AG04449 (cell line): ENCODE measurements at places on chromosomes 5 and 9.
A peak's percentile ranks its signal among the peaks of the same experiment; 100 is the strongest.

DNA sequence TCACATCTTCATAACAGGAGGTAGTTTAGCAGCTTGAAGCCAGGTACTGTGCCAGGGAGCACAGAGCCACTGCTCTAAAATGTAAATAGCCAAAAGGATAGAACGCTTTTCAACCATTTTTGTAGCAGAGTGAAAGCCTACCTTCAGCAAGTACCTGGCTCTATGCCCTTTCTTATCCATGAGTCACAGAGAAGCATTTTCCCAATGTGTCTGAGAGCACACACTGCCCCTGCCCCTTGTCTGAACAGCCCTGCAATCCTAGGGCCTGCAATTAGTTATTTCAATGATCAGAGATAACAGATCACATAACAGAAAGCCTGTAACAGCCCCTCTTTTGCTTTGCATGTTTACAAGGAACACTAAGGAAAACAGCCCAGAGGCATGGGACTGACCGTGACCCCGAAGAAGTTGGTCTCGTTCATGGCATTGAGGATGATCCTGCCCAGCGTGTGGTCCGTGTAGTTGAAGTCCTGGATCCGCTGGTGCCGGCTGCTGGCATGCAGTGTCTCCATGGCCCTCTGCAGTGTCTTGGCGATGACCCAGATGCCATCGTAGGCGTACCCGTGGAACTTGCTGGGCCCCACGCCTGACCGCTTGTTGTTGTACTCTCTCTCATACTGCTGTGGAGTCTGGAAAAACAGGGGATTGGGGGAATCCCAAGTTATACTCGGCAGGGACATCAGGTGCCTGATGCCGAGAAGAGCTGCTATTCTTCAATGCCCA, 198.3 kb upstream of the TBC1D2 start:
- no peak for DNase-seq

GRCh38 chr9:30584559-30584958, 1799.9 kb upstream of the ACO1 start:
- DNase-seq = no peak

- DNase-seq = no peak
These were observed 12.0 kb upstream of the TOR2A start for GRCh38 chr9:127746959-127747569.

DNA sequence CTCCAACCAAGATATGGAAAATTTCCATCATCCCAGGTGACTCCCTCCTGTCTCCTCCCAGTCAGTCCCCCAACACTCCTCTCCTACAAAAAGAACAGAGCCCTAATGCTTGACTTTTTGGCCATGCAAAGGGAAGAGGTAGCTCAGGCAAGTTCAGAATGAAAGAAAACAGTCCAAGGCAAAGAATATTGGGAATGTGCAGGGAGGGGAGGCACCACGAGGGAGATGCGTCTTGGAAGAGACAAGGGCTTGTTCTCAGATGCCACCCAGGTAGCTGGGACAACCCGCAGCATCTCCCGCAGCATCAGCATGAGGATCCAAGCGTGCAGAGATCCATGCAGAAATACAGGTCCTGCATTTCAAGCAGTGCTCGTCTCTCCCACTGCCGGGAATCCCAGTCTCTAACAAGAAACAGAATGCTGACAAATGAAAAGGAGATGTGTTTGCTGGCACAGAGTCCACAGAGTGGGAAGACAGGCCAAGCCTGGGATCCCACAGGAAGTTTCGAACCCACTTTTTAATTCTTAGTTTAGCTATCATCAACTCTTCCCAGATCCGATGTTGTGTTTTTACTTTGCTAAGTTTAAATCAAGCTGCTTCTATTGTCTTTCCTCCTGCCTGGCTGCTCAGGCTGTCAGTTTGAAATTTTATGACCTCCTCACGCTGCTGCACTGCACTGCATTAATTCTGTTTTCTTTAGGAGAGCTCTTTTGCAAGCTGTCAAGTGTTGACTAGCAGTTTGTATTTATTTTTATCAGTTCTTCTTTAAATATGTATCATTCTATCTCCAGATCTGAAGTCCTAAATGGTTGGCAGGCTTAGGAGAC, 86.8 kb upstream of the OSMR start:
- no peak for DNase-seq

GRCh38 chr9:1919229-1919628, 95.9 kb upstream of the SMARCA2 start:
- no peak for DNase-seq

DNA sequence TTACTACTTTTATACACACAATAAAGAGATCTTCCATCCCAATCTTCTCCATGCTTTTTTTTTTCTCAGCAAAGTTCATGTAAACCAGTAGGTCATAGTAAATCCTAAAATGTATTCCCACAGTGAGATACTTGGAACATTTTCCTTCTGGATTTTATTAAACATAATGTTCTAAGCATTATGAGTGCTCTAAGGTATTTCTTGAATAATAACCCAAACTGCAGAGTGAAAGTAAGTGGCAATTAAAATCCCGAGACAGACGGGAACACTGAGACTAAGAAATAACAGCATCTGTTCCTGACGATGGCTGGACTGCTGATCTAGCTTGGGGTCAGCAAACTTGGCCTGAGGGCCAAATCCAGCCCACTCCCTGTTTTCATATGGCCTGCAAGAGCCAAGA, 359.8 kb downstream of the ARL15 start:
- no peak for DNase-seq

- DNase-seq = no peak
These were observed 49.2 kb downstream of the KIAA1958 start for GRCh38 chr9:112535811-112536210.

DNA sequence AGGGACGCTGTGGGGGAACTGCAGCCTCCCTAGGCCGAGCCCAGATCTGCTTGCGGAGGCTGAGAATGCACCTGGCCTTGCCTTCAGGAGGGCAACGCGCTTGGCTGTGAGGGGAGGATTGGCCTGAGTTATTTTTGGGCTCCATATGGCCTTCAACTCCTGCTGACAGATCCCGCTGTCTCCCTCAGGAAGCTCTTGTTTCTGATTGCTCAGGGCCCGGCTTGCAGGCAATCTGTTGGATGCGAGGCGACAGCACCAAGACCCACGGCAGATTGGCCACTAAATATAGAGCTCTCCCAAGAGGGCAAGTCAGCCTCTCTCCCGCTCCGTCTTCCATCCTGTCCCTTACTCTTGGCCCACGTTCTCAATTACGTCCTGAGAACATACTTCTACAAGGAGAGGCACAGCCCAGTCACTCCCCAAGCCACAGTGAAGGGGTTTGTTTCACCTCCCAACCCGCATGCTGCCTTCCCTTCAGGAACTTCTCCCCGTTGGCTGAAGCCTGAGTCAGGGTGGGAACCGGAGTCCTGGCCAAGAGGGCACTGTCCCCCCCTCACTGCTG, 53.6 kb downstream of the RASGEF1C start:
- no peak for DNase-seq

GRCh38 chr9:82082563-82082962, 94.0 kb downstream of the SPATA31D1 start:
- no peak for DNase-seq

DNA sequence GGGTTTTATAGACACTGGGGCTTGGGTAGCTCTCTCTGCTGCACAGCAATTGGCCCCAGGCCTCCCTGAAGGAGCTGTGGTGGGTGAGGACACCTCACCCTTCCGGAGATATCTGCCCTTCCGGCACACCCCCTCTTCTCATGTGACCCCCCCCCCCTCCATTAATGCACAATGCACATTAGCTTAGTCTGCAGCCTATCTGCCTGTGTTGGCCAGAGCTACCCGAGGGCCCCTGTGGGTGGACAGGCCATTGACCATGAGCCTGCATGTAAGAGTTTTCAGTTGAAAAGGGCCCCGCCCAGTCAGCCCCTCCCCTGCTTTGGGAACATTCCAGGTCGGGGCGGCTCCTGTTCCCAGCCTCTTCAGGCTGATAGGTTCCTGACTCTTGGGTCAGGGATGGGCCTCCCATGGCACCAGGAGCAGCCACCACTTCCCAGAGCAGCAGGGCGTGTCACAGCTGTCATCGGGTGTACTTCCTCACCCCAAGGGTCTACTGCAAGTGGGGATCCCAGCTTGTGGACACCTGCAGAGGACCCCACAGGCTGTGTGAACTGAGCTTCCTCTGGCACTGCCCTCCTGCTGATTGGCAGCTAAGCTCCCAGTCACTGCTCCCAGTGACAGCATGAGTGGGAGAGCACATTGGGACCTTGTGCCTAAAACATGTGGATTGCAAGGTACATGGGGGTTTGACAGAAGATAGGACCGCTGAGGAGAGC, 17.8 kb downstream of the PHF2 start:
- DNase-seq = no peak

DNA sequence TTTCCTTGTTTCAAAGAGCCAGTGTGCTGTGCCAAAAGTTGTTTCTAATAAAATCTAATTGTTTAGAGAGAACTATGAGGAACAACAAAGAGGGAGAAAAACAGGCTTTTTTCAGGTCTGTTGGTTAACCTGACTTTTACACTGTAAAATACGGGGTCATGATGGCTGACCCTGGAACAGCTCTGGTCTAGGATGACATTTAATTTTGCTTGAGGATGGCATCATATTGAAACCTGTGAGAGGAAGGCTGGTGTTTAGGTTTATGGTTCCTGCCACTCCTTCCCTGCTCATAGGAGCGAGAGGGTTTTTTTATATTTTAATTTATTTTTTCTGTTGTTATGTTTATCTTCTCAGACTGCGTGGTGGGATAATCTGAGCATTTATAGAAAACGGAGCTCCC, 327.6 kb downstream of the KDM4C start:
- no peak for DNase-seq

- no peak for DNase-seq
These were observed 233.2 kb upstream of the RFX3 start for GRCh38 chr9:3758816-3759576.

- DNase-seq = no peak
These were observed 12.1 kb upstream of the SLC2A8 start for GRCh38 chr9:127384901-127385300.

GRCh38 chr5:159316519-159317383, 13.5 kb downstream of the IL12B start:
- DNase-seq = no peak

DNA sequence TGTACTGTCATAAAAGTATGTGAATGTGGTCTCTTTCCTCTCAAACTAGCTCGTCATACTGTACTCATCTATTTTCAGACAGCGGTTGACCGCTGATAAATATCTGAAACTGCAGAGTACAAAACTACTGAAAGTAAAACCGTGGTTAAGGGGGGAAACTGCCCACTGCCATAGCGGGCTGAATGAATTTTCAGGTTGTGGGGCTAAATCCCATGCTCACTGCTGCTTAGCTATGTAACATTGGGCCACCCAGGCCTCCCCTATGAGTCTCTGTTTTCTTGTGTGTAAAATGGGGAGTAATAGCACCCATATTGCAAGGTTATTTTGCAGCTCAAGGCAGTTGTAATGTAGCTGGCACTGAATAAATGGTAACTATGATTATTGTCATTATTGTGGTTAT, 82.3 kb downstream of the MSX2 start:
- no peak for DNase-seq

GRCh38 chr5:172380987-172381643, 73.2 kb downstream of the SH3PXD2B start:
- no peak for DNase-seq

DNA sequence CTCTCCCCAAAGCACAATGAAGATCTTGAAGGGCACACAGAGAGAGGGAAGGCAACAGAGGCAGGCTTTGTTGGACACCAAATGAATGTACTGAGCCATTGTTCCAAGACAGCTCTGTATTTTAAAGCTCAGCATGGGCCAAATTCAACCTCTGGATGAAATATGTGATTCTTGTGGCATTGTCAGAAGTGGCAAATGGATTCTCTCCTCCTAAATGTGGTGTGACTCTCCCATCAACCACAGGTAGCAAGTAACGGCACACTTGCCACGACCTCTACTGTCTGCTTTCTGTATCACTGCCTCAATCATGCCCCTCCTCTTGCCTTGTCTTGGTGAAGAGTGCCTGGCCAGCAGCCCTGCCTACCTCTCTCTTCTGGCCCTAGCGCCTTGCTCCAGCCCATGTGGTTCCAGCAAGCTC, 6.1 kb upstream of the MOB3B start:
- no peak for DNase-seq

DNA sequence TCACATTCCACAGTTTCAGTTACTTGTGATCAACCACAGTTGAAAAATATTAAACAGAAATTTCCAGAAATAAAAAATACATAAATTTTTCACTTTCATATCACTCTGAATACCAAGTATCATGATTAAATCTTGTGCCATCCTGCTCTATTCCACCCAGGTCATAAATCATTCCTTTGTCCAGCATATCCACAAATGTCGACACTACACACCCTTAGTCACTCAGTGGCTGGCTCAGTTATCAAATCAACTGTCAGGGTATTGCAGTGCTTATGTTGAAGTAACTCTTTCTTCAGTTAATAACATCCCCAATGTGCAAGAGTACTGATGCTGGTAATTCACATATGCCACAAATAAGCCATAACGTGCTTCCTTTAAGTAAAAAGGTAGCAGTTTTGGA, 115.7 kb downstream of the FBXL17 start:
- DNase-seq = no peak

- no peak for DNase-seq
These were observed 7.8 kb downstream of the NINJ1 start for GRCh38 chr9:93126151-93126781.

- peak; percentile 7 for DNase-seq
These were observed 1227.0 kb downstream of the EFNA5 start for GRCh38 chr5:106443746-106444145.

- no peak for DNase-seq
These were observed 87.5 kb downstream of the TRIM32 start for GRCh38 chr9:116774421-116775180.

GRCh38 chr5:5421149-5421960, 1.1 kb upstream of the ICE1 start:
- DNase-seq = no peak
